ENCODE measurements at places on chromosomes 16 and 17. TPM values are rescaled to one million over a fixed set of nuclear protein-coding genes. Genes with fewer than 3 reads are reported as not detected.

The EVI2A gene
- 5.6 TPM for total RNA-seq

The ULK2 gene
- 32.0 TPM for total RNA-seq

The NPIPA2 gene
- 2.1 TPM for total RNA-seq

The TMEM208 gene
- total RNA-seq: 85.6 TPM

The RRAD gene
- 0.22 TPM for total RNA-seq

All from adrenal gland (tissue), 19 donors.